ENCODE measurements at places on chromosomes 12 and 14.

DNA sequence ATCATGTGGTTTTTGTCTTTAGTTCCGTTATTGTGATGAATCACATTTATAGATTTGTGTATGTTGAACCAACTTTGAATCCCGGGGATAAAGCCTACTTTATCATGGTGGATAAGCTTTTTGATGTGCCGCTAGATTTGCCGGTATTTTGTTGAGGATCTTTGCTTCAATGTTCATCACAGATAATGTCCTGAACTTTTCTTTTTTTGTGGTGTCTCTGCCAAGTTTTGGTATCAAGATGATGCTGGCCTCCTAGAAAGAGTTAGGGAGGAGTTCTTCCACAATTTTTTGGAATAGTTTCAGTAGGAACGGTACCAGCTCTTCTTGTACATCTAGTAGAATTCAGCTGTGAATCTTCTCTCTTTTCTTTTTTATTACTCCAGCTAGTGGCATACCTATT is 6.9 kb upstream of the KRT6B start:
- DNase-seq, result no peak

DNA sequence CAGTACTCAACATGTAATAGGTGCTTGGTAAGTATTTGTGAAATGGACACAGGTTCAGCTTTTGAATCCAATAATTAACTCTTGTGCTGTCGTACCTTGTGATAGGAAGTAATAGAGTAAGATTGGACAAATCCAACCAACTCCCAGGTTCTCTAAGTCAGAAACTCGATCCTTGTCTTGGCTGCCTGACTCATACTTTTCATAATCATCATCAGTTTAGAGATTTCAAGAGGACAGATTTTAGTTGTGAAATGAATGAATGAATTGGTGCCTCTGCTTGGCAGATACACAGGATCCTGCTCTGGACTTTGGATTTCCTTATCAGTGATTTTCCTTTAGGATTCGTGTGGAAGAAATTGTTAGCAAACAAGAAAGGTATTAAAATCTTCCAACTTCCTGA is 1145.2 kb downstream of the AACS start:
- DNase-seq, result no peak

DNA sequence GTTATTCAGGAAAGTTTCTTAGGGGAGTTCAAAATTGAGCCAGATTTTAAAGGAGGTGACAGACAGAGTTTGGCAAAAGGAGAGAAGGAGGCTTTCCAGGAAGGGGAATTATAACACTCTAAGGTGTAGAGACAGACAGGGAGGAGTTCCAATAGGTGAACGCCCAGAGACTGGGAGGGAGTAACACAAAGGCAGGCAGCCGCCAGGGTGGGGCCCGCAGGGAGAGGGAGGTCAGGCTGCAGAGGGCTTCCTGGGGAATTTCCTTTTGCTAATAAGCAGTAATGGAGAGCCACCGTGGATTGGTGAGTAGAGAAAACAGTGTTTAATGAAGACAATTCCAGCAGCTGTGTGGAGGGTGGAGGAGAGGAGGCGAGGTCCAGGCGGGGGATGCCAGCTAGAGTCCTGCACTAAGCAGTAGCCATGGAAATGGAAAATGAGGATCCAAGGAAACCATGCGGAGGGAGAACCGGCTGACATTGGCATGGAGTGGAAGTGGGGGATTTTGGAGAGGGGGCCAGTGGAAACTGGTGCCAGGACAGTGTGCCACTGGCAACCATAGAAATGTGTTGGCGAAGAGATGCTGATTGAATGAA is 22.2 kb downstream of the GRIN2B start:
- DNase-seq, result no peak

DNA sequence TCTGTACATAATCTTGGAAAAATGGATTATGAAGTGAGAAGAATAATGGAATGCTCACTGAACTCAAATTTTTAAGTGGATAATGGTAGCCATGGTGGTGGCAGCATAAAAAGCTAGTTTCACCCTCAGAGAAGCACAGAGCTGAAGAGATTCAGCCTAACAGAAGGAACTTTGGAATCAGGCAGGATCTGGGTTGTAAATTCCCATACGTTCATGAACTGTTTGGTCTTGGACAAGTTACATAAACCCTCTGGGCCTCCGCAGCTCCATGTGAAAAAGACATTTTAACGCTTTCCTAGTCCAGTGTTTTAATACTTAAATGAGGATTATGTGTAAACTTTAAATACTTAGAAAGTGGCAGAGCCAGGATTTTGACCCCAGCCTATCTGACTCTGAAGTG is 26.6 kb downstream of the JKAMP start:
- no peak for DNase-seq

DNA sequence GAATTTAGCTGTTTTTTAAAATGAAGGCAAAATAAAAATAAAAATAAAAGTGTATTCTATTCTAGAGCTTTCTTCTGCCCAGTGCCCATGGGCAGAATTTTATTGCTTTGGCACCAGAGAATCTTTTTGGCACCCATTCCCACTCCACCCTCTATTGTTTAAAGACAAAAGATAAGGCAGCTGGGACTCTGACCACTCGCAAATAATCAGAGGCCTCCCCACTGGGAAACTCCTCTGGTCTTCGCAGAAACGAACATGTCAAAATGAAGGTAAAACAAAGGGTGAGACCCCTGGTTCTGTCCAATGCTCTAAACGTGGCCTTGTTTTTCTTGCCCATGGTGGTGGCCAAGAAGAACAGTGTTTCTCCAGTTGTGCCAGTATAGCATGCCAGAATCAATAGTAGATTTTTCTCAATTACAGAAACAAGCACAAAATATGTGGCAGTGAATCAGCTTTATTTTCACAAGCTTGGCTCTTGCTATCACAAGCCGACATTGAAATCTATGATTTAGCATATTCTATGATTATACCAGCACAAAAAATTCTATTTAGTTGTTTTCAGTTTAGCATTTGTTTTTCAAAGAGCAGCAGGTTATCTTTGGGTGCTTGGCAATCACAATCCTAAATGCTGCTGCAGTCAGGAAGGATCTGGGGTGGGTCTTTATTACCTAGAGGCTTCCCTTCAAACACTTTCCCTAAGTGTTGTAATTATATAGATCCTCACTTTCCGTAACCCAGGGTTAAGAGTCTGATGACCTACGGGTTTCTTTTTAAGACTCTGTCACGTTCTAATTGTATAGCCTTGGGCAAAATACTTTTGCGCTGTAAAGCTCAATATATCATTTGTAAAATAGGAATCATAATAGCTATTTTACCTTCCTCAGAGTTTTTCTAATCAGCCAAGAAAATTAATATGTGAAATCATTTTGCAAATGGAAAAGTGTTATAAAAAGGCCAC is 50.5 kb downstream of the KITLG start:
- DNase-seq, result no peak

DNA sequence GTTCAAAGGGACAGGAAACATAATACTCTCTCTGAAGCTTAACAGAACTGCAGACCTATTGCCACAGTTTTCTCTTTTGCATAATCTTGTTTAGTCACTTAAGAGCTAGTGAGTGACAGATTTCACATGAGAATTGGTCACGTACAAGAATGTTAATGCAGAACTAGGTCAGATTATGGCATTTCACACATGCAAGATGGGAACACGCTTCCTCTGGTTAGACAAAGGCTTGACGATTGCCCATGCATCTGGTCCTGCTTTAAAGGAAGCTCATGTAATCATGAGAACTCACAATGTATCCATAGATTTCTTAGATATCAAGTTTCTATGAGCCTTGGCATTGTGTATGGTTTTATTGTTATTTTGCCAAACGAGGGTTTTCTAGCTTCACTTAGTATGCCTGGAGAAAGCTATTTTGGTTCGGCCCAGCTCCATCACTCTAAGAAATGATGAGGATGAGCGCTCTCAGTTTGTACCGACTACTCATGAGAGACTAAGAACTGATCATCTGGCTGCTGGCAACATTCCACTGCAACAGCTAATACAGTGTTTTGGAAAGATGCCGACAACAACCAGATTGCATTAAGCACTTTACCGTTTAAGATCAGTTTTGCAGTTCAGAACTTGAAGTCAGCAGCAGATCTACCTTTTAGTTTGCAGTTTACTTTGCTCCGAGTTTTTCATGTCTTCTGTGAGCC is 380.0 kb downstream of the DIO2 start:
- peak; percentile 53 for DNase-seq

GRCh38 chr12:120125792-120126634 is 9.5 kb upstream of the RAB35 start:
- DNase-seq, result no peak

DNA sequence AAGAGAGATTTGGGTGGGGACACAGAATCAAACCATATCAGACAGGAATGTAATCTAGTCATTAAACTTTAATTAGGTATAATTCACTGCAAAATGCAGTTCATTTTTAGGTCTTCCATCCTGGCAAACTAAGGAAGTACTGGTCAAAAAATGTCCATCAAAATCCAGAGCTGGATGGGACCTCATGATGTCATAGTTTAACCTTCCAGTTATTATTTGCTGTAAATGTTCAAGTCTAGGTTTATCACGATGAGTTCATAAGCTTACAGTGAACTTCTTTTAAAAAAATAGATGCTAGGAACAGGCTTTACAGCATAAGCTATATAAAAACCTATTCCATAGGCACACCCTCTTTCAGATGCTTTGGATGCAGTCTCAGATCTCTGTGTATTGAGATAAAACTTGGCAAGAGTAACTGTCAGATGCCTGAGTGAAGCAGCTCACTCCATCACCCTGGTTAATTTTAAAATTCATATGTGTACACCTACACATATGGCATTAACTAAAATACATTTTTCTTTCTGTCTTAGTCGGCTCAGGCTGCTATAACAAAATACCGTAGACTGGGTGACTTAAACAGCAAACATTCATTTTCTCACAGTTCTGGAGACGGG is 7.9 kb downstream of the SSPN start:
- DNase-seq, result peak; percentile 26

GRCh38 chr12:27431185-27431584 is 15.4 kb upstream of the SMCO2 start:
- no peak for DNase-seq

DNA sequence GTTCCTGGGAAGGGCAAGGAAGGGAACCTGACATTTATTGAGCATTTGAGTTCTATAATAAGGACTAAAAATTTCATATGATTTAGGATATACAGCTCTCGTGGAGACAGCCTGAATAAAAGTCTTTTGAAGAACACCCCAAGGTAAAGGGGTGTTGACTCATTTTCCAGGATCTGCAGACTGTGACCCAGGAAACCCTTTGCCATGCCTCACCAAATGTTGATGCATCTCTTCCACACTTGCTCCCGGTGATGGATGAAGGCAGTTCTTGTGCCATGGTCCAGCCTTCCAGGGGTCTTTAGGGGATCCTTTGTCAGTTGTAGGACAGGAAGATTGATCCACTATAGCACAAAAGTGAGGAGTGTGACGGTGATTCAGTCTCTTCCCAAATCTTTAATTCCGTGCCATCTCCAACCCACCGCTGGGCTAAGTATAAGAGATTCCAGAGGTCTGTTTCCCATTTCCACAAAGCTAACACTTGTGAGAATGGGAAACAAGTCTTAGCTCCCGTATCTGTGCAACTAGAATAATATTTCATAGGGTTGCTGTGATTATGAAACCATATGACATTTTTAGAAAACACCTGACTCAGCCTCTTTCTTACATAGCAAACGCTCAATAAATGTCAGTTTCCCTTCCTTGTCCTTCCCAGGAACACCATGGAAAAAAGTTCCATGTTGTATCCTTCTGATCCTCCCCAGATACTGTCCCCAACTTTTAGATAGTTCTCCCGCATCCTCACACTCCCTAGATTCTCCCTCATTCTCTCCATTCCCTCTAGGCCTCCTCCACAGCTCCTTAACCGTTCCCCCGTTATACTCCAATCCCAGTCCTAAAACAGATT is 836 bp downstream of the AAAS start:
- no peak for DNase-seq

- DNase-seq, result peak; percentile 64
Observed at GRCh38 chr12:85697003-85697402, 139.2 kb downstream of the RASSF9 start.

DNA sequence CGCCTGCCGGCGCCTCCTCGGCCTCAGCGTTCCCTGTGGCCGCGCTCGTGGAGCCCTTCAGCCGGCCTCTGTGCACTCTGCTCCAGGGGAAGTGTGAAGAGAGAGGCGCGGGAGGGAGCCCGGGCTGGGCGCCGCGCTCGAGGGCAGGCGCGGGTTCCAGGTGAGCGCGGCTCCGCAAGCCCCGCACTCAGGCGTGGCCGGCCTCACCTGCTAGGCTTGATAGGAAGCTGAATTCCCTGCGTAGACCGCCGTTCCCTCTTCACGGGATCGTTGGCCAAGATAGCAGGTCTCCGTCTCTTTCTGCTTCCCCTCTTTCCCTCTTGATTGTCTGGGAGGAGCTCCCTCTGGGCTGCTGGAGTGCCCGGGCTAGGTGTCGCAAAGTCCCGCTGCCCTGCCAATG is 89.7 kb downstream of the ASCL4 start:
- peak; percentile 24 for DNase-seq

- DNase-seq, result no peak
Observed at GRCh38 chr14:99057576-99058083, 214.4 kb downstream of the BCL11B start.

GRCh38 chr12:70590549-70591226 is 46.5 kb downstream of the PTPRB start:
- no peak for DNase-seq

DNA sequence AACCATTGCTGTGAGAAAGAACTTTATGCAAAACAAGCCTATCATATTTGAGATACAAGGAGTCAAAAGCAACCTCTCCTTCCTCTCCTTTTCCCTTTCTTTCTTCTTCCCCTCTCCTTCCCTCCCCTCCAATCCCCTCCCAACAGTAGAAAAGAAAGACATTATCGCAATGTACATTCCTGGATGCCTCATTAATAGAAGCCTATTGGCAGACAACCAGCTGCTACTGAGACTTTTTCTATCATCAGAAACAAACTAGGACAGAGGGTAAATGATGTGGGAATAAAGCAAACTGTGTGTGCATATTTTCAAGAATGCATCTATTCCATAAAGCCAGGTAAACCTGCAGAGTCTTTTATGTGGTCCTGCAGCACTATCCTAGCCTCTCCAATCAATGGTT is 237.2 kb downstream of the ITPR2 start:
- no peak for DNase-seq

DNA sequence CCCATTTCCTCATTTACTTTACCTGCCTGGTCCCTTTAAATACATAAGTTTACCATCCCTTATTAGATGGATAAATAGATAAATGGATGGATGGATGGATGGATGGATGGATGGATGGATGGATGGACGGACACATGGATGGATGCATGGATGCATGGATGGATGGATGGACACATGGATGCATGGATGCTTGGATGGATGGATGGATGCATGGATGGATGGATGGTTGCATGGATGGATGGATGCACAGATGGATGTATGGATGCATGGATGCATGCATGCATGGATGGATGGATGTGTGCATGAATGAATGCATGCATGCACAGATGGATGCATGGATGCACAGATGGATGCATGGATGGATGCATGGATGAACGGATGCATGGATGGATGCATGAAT is 93.6 kb downstream of the DPF3 start:
- DNase-seq, result no peak

- DNase-seq, result no peak
Observed at GRCh38 chr12:101557094-101557493, 37.7 kb upstream of the MYBPC1 start.

- DNase-seq, result no peak
Observed at GRCh38 chr14:26820138-26820537, 222.3 kb upstream of the NOVA1 start.
